Epithelial cell of prostate (primary cell): ENCODE measurements at places on chromosomes 7 and 10.
A peak's percentile ranks its signal among the peaks of the same experiment; 100 is the strongest.

DNA sequence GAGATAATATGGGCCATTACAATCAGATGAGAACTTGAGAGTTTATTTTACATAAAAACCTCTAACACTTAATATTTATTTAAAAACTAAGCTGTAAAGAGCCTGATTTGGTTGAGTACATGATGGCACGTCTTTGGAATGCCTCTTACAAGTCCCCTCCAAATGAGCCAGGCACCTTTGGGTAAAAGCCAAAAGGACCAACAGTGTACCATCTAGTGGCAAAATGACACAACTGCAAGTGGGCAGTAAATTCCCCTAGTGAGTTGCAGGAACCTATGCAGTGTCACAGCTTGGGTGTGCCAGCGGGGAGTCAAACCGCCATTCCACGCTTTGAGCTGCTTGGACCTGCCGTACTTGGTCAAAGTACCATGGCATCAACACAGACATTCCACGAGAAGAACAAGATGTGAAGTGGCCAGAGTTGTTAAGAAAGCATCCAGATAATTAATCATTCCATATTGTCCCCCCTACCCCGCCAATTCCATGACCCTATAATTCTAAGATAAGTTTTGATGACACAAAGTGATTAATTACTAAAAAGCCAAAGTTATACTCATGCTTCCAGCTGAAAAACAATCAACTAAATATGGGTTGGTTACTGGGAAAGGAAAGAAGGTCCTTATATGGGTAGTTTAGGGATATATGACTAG, 115.2 kb downstream of the SORBS1 start:
- no peak for DNase-seq

GRCh38 chr10:93124580-93125318, 51.1 kb downstream of the CYP26A1 start:
- DNase-seq: no peak

GRCh38 chr7:73707045-73707631, 12.3 kb downstream of the STX1A start:
- DNase-seq: no peak

DNA sequence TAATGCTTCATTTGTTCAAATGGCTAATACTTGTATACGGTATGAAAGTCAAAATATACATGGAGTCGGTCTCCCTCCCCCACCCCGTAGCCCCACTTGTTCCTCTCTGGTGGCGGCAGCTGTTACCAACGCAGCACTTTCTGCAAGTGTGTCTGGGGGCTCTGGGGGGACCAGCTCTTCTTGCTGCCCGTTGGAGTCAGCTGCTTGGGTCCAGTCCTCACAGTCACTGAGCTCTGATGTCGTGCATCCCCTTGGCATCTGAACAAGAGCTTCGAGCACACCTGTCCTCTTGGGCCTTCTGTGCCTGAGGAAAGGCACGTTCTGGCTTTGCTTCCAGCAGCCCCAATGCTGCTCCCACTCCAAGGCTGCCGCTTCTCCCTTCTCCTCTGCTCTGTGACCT, 493.1 kb downstream of the PLXNA4 start:
- no peak for DNase-seq

DNA sequence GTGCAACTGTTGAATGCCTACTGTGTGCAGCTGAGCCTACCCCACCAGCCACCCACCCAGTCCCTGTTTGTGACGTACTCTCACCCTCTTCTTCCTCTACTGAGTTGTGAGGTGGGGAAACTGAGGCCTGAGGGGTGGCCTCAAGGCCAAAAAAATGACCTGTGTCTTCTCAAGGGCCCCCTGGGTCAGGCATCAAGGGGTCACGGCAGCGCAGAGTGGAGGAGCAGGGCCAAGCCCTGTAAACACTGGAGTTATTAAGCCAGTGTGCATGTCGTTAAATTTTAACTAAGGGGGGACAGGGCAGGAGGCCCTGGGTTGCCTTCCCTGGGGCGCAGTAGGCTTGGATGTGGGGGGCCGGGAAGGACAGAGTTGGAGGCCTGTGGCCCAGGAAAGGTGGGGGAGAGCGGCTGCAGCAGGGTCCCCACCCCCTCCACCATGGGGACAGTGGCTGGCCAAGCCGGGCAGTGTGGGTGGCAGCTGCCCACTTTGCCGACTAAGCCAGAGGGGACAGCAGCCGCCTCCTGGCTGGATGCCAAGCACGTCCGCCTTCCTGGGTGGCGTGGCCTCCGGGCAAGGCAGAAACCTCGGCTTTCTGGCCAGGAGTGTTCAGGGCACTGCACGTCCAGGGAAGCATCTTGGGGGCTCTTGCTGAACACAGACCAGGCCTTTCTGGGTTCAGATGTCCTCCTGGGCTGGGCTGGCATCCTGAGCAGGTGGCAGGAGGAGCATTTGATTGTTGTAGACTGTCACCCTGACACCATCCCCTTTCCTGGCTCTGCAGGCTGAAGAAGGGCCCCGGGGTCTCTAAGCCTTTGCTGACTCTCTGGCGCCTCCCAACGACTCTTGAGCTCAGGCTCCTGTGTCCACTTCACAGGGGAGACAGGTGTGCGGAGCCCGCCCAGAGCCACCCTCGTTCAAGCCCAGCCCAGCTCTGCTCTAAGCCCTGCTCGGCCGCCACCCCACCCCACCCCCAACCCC, 1.9 kb downstream of the SLC29A4 start:
- no peak for DNase-seq

DNA sequence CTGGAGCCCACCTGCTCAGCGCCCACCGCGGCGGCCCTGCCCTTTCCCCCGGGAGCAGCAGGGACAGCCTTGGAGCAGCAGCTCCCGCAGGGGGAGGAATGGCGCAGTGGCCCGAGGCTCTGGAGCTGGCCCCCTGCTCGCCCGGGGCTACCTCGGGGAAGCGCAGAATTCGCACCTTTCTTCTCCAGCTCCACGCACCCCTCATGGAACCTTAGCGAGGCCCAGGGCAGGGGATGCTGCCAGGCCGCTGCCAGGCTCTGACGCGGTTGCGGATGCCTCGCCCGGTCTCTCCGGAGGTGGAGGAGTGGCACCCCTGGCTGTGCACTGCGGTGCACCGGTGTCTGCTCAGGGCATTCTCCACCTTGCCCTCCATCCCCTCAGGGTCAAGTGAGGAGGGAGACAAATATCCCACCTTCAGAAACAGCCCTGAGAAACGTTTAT, 84.9 kb upstream of the MKI67 start:
- DNase-seq: no peak

GRCh38 chr7:12470930-12471329, 67.3 kb upstream of the VWDE start:
- DNase-seq: no peak

DNA sequence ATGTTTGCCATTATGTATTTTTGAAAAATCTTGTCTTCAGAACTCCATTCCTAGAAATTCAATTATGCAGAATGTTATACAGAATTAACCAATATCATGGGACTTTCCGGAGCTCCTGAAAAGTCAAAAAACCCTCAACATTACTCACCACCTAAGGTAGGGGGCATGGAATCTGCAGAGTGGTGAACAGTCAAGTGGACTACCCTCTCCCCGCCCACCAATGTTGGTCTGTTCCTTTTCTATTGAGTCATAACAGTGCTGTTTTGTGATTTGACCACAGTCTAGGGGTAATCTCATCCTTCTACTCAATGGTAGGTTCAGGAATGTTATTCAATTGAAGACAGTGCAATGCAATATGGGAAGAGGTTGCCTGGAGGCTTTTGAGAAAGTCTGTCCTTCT, 130.5 kb upstream of the HABP2 start:
- DNase-seq: no peak

GRCh38 chr7:80475383-80475782, 36.5 kb downstream of the GNAT3 start:
- no peak for DNase-seq

DNA sequence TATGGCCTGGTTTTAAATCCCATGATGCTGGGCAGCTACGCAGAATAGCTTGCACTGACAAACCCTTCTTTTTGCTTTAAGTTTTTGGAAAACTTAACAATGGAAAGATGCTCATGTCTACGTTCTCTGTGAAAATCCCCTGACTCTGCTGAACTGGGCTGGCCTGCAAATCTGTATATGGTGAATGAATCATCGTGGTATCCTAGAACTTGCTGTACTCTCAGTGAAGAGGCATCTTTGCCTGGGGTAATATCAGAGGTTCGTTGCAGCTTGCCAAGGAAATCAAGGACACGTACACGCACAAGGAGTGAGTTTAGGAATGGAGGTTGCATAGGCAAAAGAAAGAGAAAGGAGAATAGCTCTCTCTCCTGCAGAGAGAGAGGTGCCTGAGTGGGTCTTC, 382.0 kb upstream of the ADARB2 start:
- peak; percentile 45 for DNase-seq

GRCh38 chr7:78499971-78500370, 701.4 kb downstream of the PHTF2 start:
- DNase-seq: no peak

- DNase-seq: peak; percentile 86
Measured at GRCh38 chr7:110534241-110534931, 556.5 kb upstream of the LRRN3 start.

GRCh38 chr10:5317547-5318107, 47.1 kb upstream of the UCN3 start:
- DNase-seq: peak; percentile 91

DNA sequence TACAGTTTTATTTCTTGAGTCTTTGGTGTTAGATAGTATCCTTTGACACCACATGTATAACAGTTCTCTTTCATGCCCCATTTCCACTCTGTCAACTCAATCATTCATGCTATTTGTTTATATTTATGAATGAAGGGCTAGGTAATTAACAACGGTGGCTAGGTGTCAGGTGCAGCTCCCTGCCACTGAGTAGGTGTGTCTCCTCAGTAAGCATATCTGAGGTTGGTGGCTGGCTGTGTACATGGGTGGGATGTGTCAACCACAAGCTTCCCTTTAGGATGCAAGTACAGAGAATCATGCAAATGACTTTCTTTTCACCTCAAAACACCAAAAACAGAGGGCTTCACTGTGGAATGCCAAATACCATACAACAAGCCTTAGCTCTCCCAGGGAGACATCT, 83.4 kb downstream of the ZNF365 start:
- no peak for DNase-seq

GRCh38 chr7:43650457-43651052, 67.6 kb downstream of the STK17A start:
- DNase-seq: no peak

DNA sequence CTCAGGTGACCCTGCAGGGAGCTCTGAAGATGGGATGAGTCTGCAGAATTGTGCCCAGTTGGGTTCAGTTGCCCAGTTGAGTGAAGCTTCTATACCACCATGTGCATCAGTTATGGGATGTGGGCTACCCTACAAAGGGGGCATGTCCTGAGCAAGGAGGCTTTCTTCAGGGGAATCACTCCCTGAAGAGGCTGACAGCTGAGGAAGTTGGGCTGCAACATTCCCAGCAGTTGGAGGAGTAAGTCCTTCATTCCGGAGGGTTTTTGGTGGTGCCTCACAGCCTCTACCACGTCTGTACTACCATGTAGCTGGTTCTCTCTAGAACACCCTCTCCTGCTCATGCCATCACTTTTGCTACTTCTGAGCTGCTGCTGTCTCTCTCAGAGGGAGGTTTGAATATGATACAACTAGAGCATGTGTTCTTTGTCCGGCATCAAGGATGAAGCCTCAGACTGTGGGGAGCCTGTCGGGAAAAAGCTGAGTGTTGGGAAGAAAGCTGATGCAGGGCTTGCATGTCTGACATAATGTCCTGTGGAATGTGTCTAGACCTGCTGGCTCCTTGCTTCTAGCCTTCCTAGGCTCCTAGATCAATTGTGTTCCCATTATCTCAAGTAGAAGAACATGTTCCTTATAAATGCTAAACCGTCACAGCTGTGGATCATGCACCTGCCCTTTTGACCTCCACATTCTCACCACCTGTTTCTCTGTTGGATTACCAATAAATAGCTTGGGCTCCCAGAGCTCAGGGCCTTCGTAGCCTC, 355.8 kb downstream of the CCSER2 start:
- DNase-seq: no peak

DNA sequence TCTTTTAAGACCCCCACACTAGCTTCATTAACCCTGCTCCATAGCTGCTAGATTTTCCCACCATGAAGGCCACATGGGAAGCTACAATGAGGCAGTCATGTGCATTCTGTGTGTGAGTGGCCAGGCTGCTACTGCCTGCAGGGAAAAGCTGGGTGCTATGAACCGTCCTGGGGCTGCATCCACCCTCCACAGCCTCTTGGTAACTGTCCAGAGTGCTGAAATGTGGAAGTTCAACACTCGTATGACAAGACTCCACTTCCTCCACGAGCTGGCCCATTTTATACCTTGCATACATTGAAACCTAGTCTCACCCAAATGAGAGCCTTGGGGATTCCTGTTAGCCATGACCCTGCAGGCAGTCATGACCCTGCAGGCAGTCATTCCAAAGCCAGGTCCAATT, 59.4 kb downstream of the CUZD1 start:
- DNase-seq: no peak

- DNase-seq: peak; percentile 62
Measured at GRCh38 chr10:13690281-13690825, 103.6 kb downstream of the PRPF18 start.

DNA sequence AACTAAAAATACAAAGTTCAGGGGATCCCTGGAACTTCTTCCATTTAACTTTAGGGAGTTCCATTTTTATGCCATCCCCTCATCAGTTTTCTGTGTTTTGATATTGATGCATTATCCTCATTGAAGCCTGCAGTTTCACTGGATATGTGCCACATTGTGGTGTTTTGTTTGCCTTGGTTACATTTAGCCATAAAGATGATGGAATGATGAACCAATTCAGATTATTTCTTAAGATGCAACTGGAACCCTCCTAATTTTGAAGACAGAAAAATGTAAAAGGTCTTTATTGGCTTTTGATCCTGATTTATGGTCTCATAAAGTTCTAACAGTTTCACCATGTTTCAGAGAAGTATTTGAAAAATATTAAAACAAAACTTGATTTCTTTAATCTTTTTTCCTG, 314.2 kb upstream of the KLF6 start:
- DNase-seq: no peak

GRCh38 chr10:119638982-119639381, 12.2 kb upstream of the BAG3 start:
- DNase-seq: no peak

DNA sequence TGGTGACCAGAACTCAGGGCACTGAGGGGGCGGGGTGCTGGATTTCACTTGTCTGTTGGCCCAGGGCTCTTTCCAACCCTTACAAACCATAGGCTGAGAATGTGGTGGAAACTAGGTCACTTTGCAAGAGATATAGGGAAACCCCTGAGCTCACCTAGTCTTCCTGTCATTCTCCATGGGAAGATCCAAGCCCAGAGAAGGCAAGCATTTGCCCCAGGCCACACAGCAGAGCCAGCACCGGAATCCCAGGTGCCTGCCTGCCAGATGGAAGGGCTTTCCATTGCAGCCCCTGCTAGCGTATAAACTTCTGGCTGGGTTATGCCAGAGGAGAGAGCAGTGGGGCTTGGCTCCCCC, 427 bp downstream of the PYROXD2 start:
- no peak for DNase-seq

DNA sequence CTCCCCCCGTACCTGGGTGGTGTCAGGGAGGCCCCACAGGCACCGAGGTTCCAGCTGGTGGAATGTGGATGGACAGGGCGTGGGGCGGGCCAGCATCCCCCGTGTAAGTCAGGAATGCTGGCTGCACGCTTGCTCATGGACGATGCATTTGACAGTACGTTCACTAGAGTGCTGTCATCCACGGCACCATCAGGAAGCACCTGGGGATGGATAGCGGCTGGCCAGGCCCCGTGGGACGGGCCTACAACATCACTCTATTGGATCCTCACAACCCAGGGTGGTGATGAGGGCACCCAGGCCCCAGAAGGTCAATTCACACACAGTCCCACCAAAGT, 63.6 kb downstream of the INSIG1 start:
- DNase-seq: no peak

GRCh38 chr10:16581202-16581601, 59.5 kb upstream of the C1QL3 start:
- no peak for DNase-seq
